ENCODE measurements at places on chromosomes 16 and 17.

- no peak for DNase-seq
Measured at GRCh38 chr16:89244754-89245153, 27.3 kb downstream of the ZNF778 start.

DNA sequence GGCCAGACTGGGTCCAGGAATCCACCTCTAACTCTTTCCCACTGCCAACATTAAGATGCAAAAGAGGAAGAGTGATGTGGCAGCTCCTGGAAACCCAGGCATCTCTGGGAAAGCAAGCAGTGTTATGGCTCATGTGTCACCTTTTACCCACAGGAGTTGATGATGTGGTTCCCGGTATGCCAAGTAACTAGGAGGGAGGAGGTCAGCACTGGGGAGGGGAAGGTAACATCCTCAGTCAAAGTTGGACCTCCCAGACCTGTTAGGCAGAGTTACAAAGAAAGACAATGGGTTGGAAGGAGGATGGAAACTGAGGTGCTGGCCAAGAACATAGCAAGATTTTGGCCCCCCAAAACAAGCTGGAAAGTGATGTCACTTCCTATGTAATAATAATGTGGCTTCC lies 11.4 kb downstream of the KRABD2 start:
- no peak for DNase-seq

- no peak for DNase-seq
Measured at GRCh38 chr16:56005958-56006357, 130.8 kb upstream of the CES5A start.

GRCh38 chr17:41528959-41529353 lies 848 bp upstream of the KRT19 start:
- no peak for DNase-seq

GRCh38 chr17:38324141-38324697 lies 19.5 kb downstream of the GPR179 start:
- DNase-seq = no peak

DNA sequence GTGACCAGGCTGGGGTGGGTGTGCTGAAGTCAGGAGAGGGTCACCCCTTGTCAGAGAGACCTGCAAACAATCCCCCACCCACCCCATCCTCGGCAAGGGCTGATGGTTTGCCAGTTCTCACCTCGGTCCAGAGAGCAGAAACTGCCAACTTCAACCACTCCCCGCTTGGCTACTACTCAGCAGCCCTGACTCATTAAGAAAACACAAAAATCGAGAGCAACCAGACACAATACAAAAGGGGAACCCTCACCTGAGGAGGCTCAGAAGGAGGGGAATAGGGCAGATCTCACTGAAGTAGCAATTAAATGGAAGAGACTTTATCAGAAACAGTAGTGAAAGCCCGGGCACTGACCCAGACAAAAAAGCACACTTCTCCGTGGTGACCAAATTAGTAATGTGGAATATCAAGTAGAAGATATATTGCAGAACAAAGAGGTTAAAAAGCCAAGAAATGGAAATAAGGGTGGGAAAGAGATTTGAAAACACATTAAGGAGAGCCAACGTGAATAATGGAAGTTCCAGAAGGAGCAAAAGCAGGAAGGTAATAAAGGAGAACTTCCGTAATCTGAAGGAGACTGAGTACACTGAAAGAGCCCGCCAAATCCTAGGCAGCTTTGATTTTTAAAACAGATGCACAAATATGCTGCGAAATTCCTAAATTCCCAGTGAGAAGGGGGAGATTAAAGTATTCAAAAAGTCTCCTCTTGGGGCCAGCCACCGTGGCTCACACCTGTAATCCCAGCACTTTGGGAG lies 23.6 kb downstream of the CENPV start:
- no peak for DNase-seq

GRCh38 chr16:50012182-50012581 lies 12.8 kb upstream of the CNEP1R1 start:
- no peak for DNase-seq

DNA sequence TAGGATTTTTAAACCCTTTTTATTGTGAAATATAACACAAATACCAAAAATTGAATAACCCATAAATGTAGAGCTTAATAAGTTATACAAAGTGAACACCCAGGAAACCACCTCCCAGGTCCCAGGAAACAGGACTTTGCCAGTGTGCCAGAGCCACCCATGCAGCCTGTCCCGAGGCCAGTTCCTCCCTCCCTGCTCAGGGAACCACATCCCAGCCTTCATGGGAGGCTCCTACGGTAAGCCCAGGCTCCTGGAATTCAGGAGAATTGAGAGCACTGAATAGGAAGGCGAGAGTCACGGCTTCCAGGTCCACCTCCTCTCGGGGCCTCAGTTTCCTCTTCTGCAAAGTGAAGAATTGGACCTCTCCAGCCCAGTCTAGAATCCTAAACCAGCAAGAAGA lies 178.2 kb downstream of the TMEM132E start:
- DNase-seq = no peak

GRCh38 chr17:35082073-35082657 lies 18.7 kb upstream of the RFFL start:
- DNase-seq = no peak

DNA sequence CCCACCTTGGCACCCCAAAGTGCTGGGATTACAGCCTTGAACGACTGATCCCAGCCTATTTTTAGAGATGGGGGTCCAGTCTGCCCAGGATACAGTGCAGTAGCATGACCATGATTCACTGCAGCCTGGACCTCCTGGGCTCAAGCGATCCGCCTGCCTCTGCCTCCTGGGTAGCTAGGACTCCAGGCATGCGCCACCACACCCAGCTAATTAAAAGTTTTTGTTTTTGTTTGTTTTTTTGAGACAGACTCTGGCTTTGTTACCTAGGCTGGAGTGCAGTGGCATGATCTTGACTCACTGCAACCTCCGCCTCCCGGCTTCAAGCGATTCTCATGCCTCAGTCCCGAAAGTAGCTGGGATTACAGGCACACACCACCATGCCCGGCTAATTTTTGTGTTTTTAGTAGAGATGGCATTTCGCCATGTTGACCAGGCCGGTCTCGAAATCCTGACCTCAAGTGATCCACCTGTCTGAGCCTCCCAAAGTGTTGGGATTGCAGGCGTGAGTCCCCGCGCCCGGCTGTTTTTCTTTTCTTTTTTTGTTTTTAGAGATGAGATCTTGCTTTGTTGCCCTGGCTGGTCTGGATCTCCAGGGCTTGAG lies 2.3 kb upstream of the PAFAH1B1 start:
- no peak for DNase-seq

DNA sequence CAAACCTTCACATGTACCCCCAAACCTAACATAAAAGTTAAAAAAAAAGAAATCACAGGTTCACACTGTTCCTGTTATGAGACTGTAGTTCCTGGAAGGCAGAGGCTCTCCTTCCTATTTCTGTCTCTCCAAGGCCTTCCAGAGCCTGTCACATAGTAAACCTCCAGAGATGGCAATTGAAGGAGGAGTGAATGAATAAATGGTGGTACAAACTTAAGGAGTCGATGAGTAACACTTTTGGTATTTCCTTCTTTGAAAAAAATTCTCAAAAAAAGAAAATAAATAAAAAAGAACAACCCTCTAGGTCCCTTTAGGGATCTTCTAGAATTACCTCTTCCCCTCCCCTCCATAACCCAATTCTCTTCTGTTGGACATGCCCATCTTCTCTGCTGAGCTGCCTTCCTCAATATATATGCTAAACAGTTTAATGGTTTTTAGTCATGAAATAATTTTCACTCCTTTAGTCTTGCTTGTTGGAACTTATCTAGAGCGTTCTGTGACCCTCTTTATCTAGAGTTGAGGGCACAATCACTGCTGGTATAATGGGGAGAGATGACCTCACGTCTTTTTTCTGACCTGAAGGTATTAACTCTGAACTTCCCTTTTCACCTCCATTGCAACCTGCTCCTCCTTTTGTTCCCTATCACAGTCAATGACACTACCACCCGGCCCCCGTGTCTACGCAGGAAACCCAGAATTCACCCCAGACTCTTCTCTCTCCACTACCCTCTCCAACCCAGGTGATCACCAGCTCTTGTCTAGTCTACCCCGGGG lies 1.7 kb upstream of the TAF15 start:
- no peak for DNase-seq

DNA sequence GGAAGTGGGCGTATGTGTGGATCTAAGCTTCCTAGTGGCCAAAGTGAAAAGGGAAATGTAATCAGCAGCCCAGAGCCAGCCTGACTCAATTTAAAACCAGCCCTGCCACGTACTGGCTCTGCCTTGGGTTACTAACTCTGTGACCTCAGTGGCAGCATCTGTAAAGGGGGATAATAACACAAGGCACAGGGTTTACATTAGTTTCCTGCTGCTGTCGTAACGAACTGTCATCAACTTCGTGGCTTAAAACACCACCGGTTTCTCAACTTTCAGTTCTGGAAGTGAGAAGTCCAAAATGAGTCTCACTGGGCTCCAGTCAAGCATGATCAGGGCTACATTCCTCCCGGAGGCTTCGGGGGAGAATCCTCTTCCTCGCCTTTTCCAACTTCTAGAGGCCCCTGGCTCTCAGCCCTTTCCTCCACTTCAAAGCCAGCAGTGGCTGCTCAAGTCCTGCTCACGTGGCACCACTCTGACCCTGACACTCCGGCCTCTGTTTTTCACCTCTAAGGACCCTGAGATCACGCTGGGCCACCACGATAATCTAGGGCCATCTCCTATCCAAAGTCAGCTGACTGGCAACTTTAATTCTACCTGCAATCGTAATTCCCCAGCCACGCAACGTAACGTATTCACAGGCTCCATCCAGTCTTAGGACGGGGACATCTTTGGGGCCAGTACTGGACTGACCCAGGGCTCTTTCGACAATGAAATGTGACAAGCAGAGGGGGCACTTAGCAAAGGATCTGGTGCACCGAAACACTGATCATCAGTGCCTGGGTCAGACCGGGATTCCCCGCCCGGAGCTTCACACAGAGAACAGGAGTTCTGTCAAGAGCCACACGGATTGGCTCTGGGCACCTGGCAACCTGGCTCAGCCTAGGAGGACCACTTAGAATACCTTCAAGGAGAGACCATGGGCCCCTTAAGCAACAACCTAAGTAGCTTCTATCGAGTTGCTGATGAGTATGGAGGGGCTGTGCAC lies 14.5 kb downstream of the TMC6 start:
- peak; percentile 61 for DNase-seq

DNA sequence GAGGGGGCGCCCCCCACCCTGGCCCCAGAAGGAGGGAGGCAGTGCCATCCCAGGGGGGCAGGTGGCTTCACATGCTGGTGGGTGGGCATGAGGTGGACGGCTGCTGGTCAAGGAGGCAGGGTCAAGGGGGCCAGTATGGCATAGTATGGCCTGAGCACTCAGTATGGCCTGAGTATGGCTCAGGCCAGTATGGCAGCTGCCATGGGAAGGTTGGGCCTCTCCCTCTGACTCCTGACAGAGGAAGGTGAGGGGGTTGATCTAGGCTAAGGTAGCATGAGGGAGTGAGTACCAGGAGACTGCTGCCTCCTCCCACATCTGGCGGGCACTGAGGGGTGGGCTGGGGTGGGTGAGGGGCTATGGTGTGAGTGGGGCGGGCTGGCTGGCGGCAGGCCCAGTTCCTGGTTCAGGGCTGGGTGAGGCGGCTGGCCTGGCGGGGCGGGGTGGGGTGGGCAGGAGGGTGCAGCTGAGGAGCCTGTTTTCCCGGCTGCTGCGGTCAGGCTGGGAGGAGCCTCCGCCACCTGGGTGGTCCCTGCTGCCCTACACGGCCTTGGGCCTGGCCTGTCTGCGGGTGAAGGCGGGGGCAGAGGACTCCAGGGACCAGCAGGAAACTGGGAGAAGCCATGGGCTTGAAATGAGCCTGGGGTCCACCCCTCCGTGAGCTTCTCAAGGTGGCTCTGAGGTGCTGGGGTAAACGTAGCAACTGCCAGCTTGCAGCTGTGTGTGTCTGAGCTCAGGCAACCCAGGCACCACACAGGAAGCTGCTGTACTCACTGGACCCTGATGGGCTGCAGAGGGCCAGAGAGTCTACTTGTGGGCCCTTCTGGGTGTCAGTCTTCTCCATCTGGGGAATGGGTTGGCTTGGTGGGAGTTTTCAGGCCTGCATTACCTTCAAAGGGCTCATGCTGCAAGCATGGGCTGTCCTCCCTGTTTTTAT lies 57.0 kb downstream of the RAI1 start:
- no peak for DNase-seq

GRCh38 chr17:5506307-5506706 lies 19.9 kb downstream of the MIS12 start:
- DNase-seq = no peak

DNA sequence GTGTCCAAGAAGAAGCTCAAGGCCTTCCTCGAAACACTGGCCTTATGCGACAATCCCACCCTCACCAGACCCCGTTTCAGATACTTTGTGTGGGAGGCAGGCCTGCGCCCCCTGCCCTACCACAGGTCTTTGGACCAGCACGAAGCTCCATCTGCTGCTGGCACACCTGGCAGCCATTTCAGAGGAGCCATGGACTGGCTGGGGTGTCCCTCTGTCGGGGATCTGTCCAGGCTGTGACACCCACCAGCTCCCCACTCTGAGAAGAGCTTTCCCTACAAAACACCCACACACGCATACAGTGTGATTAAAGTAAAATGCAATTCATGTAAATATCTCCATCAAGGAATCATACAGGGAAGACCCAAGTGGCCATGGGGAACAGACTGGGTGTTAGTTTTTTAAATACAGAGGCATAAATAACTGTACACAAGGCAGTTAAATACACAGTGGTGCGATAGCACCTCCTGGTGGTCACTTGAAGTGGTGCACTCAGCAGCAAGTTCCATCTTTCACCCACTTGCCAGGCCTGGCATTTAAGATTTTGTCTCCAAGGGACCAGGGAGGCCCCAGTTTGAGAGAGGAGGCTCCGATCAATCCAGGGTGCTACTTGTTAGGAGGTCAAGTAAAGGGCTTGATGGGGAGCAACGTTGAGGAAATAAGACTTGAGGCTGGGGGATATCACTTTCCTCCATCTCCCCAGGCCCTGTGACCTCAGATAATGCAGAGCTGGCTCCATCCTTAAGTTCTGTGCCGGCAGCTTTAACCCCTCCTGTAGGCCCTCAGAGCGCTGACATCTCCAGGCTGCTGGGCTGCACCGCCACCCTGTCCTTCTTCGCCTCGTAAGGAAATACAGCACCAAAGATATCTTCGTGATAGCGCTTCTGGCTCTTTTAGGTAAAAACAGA lies 43.6 kb downstream of the NOS2 start:
- peak; percentile 67 for DNase-seq

DNA sequence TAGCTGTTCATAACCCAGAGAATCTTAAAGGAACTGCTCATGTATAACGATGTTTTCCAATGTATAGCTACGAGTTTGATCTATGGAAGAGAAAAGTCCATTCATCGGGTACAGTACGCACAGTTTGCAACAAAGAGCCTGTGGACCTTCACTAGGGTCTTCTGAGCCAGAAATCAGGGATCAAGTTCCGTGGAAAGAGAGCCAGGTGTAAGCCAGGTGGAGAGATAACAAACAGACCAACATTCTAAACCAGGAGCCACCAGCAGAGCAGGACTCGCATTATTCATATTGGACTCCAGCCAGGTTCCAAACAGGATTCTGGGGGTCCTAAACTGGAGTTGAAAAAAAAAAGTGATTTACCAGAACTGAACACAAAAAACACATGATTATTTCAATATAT lies 505.4 kb upstream of the C16orf82 start:
- no peak for DNase-seq

Data from activated T-cell treated with anti-CD3 and anti-CD28 coated beads, Interleukin-2, amount 50 U/mL, for 72 hours (primary cell).